Endothelial cell (in vitro differentiated cells): ENCODE measurements at places on chromosomes 6 and 20.
A peak's percentile ranks its signal among the peaks of the same experiment; 100 is the strongest.

- H3K4me3 ChIP-seq, result no peak overlapping the region
- no peak for DNase-seq
- H3K4me1 ChIP-seq, result peaks cover 6% of the 10 kb centered on the region
- peaks cover 4% of the 10 kb centered on the region for H3K36me3 ChIP-seq
- no peak overlapping the region for H3K27ac ChIP-seq
Observed at GRCh38 chr6:117810269-117810668, 96.8 kb upstream of the SLC35F1 start.

DNA sequence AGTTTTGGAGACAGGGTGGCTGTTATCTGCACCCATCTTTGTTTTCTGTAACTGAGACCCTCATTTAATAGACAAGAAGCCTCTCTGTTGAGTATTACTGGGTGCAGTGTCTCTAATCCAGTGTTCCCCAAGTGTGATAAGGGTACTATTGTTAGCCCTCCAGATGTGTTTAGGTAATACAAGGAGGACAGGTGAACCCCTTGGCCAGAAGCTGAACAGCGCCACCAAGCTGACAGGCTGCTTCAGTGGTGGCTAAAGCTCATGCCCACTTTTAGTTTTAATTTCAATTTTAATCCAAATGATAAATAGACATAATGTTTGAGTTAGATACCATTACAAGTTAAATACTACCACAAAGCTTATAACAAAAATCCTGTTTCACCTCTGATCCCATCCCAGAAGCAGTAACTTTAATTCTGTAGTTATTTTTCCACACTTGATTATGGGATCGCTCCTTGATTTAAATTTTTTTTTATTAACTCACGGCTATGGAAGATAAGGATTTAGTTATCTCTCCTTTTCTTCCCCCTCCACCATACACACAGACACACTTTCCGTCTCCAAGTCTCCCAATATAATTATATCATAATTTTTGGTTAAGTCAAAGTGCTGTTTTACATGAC lies 8.4 kb upstream of the STK35 start:
- peak; percentile 33 for DNase-seq
- H3K36me3 ChIP-seq, result no peaks in the 10 kb centered on the region
- H3K4me1 ChIP-seq, result no peaks in the 10 kb centered on the region
- H3K27me3 ChIP-seq, result no peaks in the 10 kb centered on the region

DNA sequence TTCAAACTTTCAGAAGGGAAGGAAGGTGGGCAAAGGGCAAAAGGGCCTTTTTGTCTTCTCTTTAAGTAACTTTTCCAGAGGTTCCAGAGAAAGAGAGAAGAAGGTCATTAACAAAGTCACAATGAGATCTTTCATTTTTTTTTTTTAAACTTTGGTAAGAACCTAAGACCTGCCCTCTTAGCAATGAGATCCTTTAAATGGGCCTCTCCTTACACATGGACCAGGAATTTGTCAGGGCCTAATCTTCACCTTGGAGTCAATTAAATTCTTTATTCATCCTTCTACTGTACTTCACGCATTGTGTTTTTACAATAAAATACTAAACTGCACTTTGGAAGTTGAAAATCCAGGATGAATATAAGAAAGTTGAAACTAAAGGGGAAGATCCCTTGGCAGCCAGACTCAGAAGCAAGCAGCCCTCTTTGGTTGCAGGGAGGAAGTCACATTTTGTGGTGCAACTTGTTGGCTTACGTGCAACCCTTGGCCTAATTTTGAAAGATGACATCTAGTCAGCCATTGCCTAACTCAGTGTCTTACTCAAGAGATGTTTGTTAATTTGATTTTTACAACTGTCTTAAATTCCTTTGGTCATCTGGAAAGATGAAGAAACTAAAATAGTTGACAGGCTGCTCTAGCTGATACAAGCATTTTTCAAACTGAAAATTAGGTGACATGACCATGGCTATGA lies 11.9 kb upstream of the TMEM170B start:
- no peak for DNase-seq
- H3K4me3 ChIP-seq, result no peak overlapping the region
- no peak overlapping the region for H3K27ac ChIP-seq

- DNase-seq, result peak; percentile 94
- no peak overlapping the region for H3K27ac ChIP-seq
- peaks cover 11% of the 10 kb centered on the region for H3K36me3 ChIP-seq
- peaks cover 17% of the 10 kb centered on the region for H3K4me1 ChIP-seq
- H3K27me3 ChIP-seq, result peaks cover 2% of the 10 kb centered on the region
- peak overlapping the region; percentile 90 for H3K4me3 ChIP-seq
Observed at GRCh38 chr20:1776681-1777475, 118.3 kb upstream of the SIRPA start.

DNA sequence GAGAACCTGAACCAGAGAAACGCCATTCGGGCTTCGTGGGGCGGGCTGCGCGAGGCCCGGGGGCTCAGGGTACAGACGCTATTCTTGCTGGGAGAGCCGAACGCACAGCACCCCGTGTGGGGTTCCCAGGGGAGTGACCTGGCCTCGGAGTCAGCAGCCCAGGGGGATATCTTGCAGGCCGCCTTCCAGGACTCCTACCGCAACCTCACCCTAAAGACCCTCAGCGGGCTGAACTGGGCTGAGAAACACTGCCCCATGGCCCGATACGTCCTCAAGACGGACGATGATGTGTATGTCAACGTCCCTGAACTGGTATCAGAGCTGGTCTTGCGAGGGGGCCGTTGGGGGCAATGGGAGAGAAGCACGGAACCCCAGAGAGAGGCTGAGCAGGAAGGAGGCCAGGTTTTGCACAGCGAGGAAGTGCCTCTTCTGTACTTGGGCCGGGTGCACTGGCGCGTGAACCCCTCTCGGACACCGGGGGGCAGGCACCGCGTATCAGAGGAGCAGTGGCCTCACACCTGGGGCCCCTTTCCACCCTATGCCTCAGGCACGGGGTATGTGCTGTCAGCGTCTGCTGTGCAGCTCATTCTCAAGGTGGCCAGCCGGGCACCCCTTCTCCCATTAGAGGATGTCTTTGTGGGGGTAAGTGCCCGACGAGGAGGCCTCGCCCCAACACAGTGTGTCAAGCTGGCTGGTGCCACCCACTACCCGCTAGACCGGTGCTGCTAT lies 904 bp downstream of the B3GALT4 start:
- peak overlapping the region; percentile 91 for H3K4me3 ChIP-seq
- H3K27me3 ChIP-seq, result peaks cover 5% of the 10 kb centered on the region
- peaks cover 19% of the 10 kb centered on the region for H3K36me3 ChIP-seq
- peak; percentile 25 for DNase-seq

DNA sequence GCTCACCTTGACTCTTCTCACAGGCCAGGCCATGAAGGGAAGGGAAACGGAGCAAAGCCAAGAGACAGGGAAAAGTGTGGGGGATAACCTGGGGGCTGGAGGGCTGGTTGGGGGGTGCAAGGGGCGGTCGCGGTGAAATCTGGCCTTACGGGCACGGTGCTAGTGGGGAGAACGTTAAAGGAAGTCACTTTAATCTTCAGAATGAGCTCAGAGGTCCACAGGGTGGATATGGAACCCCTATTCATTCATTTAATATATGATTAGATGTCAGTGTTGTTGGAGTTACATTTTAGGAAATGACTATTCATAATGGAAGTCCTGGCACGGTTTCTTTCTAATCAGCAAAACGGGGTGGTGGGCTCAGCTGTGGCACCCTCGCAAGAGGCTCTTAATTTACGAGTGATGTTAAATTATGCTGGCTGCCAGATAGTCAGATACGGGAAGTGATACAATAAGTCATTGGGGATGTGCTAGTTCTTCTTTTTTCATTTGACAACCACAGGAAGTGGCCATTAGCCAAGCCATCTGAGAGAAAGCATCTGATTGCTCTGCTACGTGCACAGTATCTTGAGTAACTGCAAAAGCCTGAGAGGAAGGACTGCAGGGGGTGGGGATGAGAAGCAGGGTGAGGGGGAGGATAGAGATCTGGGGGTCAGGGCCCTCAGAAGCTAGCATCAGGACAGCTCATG lies 253.0 kb downstream of the QKI start:
- no peak for DNase-seq
- no peak overlapping the region for H3K4me3 ChIP-seq
- H3K27me3 ChIP-seq, result peaks cover 6% of the 10 kb centered on the region
- H3K4me1 ChIP-seq, result peaks cover 7% of the 10 kb centered on the region
- H3K36me3 ChIP-seq, result no peaks in the 10 kb centered on the region
- H3K27ac ChIP-seq, result no peak overlapping the region

- DNase-seq, result no peak
- no peaks in the 10 kb centered on the region for H3K36me3 ChIP-seq
- H3K27ac ChIP-seq, result no peak overlapping the region
- H3K4me3 ChIP-seq, result no peak overlapping the region
Observed at GRCh38 chr6:21115111-21115510, 478.4 kb upstream of the SOX4 start.

DNA sequence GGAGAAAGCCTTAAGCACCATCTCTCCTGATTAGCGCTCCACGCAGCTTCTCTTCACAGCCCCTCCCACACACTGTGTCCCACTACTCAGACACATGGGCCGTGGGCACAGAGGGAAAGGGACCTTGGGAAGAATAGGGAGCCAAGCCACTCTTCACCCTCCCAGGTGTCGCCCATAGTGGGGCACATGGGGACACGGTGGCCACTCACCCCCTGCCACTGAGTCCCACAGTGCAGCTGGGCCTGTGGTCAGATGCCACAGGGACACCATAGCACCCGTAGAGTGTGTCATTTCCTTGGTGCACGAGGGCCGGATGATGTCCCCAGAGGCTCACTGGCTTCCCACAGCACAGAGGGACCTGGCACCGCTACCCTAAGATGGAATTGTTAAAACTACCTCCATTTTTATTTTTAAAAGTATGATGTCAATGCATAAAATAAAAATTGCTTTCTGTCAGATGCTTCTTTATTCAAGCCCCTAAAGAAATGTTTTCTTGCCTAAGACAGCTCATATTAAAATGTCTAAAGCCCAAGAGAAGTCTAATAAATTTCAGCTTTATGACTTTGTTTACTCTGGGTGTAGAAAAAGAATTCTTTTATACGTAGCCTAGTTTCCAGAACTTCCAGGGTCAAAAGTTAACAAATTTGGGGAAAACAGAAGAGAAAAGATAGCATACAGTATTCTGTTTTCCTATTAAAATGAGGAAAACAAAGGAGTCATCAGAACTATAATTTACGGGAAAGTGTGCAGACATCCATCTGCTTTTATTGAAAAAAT lies 191.0 kb upstream of the SNX9 start:
- H3K4me3 ChIP-seq, result no peak overlapping the region
- no peak for DNase-seq
- H3K27me3 ChIP-seq, result no peaks in the 10 kb centered on the region
- peaks cover 5% of the 10 kb centered on the region for H3K36me3 ChIP-seq
- H3K4me1 ChIP-seq, result peaks cover 19% of the 10 kb centered on the region

DNA sequence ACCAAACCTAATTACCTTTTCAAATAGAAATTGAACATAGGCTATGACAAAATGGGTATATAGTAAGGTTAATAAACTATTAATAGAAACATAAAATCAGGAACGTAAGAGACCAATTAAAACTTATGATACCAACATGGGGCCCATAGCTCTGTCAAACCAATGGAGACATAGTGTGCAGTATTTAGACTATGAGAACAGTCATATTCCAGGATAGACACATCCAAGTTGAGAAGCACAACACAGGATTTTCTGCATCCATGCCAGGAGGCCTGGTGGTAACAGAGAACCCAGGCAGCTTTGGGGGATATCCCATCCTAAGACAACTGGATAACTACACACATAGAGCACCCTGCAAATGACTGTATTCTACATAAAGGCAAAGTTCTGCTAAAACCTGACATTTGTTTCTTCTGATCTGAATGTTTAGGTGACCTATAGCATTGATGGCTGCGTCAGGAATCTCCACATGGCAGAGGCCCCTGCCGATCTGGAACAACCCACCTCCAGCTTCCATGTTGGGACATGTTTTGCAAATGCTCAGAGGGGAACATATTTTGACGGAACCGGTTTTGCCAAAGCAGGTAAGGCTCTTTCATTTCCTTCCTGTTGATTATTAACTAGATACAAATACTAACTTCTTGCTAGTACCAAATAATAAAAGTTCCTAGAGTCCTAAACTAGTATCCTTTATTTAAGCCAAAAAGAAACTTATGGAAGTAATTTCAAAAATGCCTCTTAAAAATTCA lies 202.7 kb downstream of the ARHGAP18 start:
- DNase-seq, result no peak
- no peak overlapping the region for H3K4me3 ChIP-seq
- no peak overlapping the region for H3K27ac ChIP-seq
- peaks cover 9% of the 10 kb centered on the region for H3K36me3 ChIP-seq
- H3K27me3 ChIP-seq, result peaks cover 3% of the 10 kb centered on the region

GRCh38 chr6:41747256-41748101 lies at the start of gene PGC:
PGC (minus strand) TSS chr6:41747397; CDS start chr6:41747334, 63 bp downstream.
- H3K27ac ChIP-seq, result no peak within 1 kb of the TSS
- no peaks in the 10 kb centered on the region for H3K36me3 ChIP-seq
- H3K27me3 ChIP-seq, result peaks cover 6% of the 10 kb centered on the region
- no peak for DNase-seq
- H3K4me1 ChIP-seq, result peaks cover 7% of the 10 kb centered on the region

GRCh38 chr6:1191141-1191630 lies 120.7 kb upstream of the FOXQ1 start:
- no peak overlapping the region for H3K4me3 ChIP-seq
- no peaks in the 10 kb centered on the region for H3K36me3 ChIP-seq
- no peak for DNase-seq
- H3K4me1 ChIP-seq, result no peaks in the 10 kb centered on the region
- no peaks in the 10 kb centered on the region for H3K27me3 ChIP-seq
- no peak overlapping the region for H3K27ac ChIP-seq

DNA sequence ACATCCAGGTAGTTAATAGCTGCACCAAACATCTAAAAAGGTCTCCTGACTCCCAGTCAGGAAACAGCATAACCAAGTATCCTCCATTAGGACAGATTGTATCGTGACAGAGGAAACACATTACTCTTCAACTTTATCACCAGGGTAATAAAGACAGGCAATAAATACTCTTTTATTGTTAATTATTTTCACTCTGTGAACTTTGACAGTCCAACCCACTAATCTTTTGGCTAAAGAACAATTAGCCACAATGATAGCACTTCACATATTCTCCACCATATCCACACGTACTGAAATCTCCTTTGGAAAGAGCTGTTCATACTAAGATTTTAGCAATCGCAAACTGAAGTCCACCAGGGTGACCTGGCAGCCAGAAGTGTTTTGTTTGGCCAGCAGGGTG lies 46.4 kb downstream of the ARHGAP18 start:
- H3K27me3 ChIP-seq, result peaks cover 6% of the 10 kb centered on the region
- no peak overlapping the region for H3K27ac ChIP-seq
- DNase-seq, result no peak
- peaks cover 28% of the 10 kb centered on the region for H3K36me3 ChIP-seq

DNA sequence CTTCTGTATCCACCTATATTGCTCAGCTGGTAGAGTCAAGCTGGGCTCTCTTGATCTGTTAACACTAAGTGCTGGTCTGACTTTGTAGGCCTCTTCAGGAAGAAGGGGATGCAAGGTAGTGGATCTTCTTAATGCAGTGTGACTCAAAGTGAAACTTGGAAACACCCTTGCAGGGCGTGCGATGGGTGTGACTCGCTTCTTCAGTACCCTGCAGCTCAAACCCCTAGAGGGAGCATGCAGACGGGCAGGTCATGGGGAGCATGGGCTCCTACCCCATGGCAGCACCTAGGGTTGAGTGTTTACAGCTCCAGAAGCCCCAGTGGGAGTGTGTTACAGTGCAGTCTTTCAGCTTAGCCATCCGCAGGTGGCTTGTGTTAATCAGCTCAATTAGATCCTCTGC lies 757 bp upstream of the SAMD3 start:
- no peak for DNase-seq
- no peaks in the 10 kb centered on the region for H3K36me3 ChIP-seq
- H3K4me3 ChIP-seq, result no peak overlapping the region
